Fibroblast of skin of left quadriceps (primary cell): ENCODE measurements at places on chromosomes 5 and 9.

GRCh38 chr9:98357921-98358535 is 102.6 kb upstream of the TBC1D2 start:
- DNase-seq, result no peak

GRCh38 chr5:39132128-39132447 is 57.9 kb upstream of the RICTOR start:
- DNase-seq, result no peak

DNA sequence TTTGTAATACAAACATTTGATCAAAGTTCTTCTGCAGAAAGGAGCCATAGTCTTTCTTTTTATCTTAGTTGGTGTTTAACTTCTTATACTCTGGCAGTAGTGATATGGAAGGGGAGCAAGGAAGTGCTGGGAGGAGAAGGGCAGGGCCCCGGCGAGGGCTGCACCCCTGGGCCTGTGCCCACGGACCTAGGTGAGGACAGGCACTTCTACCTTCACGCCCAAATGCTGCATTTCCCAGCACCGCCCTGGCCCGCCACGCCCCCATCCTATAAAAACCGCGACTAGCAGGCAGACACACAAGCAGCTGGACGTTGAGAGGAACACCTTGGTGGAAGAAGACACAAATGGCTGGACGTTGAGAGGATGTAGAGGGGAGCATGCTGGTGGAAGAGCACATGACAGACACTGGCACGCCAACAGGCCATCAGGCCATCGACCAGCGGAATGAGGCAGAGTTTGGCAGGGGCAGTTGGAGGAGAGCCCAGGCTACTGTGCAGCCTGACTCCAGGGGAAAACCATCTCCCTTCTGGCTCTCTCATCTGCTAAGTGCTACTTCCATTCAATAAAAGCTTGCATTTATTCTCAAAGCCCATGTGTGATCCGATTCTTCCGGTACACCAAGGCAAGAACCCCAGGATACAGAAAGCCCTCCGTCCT is 81.5 kb upstream of the C9orf72 start:
- DNase-seq, result no peak

GRCh38 chr5:140261403-140262171 is 41.3 kb downstream of the PFDN1 start:
- DNase-seq, result peak; percentile 24

DNA sequence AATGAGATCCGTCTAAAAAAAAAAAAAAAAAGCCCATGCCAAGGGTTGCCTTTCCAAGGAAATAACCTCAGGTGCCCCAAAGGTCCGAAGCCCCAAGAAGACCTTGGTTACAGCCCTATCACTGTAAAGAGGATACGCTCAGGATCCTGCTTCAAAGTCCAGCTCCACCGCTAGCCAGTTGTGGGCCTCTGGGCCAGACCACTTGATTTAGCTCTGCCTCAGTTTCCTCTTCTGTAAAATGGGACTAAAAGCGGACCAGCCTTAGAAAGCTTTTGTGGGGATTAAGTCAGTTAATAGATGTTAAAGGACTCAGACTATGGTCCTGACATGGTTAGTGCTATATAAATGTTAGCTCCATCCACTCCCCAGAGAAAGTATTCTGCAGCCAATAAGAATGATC is 48.7 kb upstream of the ORM1 start:
- no peak for DNase-seq

DNA sequence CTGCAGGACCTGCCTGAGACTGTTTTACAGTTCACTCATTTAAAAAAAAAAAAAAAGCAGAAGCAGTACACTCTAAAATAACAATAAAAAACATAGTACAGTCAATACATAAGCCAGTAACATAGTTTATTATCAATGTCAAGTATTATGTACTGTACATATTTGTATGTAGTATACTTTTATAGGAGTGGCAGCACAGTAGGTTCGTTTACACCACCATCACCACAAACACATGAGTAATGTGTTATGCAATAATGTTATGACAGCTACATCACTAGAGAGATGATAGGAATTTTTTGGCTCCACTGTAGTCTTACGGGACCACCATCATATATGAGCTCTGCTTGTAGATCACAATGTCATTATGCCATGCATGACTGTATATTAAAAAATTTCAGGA is 462.8 kb downstream of the ISL1 start:
- no peak for DNase-seq

- DNase-seq, result no peak
These were observed 6.2 kb downstream of the ARSI start for GRCh38 chr5:150296496-150296895.

DNA sequence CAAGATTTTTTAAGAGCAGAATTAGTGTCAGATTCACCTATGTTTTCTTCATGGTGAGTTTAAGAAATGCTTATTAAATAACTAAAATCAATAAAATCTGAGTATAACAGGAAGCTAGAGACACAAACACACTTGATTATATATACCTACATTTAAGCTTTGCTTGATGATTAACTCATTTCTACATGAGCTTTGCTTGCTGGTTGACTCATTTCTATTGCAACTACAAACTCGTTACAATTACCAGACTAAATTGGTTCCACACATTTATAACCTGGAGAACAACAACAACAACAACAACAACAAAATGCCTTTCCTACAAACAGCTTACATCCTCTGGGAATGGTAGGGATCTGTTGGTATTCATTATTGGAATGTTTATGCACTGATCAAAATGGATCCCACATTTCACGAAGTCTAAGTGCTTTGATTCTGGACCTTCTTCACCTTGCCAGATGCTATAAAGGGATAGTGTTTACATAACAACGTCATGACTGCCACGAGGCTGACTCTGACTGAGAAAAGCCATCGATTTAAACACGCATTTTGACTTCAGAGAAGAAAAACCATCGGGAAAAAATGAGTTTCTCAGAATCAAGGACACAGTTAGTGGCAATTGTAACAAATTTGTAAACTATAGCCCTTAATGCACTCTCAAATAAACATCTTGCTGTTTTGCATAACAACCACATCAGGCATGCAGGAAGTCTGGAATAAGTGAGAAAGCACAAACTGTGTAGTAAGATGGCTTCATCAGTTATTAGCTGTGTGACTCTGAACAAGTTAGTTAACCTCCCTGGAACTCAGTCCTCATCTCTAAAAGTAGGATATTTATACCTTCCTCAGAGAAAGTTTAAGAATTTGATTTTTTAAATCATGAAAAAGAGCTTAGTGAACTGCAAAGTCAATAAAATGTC is 49.8 kb downstream of the RASEF start:
- DNase-seq, result no peak

GRCh38 chr5:308672-309271 is 12.7 kb upstream of the AHRR start:
- DNase-seq, result no peak

- no peak for DNase-seq
These were observed 346.9 kb downstream of the GADD45G start for GRCh38 chr9:89951675-89952074.

DNA sequence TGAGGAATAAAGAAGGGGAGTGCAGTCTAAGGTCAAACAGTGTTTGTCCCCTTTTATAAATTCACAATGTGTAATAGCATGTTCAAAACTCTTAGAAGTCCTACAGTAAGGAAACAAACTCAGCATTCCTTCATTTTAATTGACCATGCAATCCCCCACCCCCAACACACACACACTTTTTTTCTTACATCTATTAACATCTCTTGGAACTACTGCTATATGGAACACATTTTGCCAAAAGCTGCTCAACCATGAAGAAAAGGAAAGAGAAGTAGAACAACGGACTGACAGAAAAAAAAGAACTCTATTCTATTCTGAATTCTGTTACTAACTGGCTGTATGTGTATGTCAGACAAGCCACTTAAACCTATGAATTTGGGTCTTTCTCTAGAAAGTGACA is 2.8 kb upstream of the CTNNAL1 start:
- no peak for DNase-seq

DNA sequence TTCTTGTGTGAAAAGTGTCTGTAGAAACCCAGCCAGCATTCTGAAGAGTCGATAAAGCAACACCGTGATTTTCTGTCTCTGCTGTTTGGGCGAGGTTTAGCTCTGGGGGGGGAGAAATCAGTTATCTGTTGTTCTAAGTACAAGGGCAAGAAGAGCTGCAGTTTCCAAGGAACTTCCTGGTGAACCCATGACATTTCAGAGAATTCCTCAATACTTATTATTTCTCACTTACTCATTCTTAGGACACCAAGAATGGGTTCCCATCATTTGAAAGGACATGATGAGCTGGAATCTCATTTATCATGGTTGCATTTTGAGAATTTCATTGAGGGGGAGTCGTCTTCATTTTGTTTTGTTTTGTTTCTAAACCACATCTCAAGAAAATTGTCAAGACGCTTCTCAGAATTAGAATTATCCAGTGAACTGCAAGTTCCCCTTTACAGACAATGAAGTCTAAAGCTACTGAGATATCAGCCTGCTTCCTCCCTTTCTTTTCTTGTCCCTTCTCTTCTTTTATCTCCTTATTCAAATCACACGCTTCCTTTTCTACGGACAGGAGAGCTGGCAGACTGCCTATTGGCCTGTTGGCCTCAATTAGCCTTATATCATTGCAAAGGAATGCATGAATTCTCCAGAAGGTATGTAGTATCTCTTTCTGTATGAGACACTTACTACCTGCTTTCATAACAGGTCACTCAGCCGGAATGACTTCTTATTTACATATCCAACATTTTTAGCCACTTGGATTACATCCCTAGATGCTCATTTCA is 53.7 kb downstream of the ZNF462 start:
- DNase-seq, result peak; percentile 72

DNA sequence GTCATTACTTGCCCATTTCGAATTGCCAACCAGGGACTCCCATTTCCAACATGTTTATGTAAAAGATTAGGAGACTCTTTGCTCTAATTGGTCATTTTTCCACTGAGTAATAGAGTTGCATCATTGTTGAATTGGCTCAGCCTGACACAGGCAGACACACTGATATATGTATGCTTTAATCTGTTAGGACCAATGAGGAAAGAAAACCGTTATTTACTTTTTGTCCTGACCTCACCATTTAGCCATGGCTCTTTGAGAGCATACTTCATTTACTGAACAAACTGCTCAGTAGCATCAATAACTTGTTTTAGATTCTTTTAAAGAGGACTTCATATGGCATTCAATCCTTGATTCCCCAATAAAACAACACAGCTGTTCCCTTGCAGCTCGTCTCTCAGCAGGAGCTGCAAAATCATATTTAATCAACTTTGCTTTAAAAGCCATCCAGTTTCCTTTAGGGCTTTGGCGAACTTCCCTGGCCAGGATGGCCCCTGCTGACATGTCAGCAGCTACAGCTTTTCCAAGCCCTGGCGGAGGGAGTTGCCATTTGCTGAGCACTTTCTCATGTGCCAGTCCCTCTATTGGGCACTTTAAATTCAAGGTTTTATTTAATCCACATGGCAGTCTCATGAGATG is 251.5 kb upstream of the TNC start:
- DNase-seq, result peak; percentile 50

- DNase-seq, result no peak
These were observed 60.8 kb downstream of the ANKRD33B start for GRCh38 chr5:10624679-10625078.

DNA sequence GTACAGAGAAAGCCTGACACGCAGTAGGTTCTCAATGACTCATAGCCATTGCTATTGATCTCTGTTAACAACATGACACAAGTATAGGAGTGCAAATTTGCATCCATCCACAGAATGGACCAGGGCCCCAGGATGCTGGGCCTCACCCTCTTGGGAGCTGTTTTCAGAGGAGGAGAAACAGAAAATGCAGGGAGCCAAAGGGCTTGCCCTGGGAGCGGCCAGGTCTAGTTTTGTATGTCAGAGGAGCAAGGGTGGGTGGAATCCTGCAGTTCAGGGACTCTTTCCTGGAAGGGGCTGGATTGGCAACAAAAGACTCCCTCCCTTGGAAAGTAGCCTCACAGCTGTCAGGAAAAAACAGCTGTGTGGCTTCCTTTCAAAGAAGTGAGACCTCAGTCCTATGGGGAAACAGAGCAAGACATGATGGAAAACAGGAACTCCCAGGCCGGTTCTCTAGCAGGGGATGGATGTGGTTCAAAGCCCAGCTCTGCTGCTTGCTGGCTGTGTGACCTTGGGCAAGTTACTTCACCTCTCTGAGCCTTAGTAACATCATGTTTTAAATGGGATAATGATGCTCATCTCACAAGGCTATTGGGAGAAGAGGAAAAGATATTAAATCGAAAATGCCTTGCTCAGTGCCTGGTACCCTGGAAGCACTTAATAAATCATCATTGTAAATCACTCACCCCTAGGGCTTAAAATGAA is 50.5 kb upstream of the SH3PXD2B start:
- DNase-seq, result no peak

GRCh38 chr5:113099822-113100221 is 123.2 kb downstream of the DCP2 start:
- no peak for DNase-seq

GRCh38 chr9:89277043-89277442 is 34.0 kb upstream of the CKS2 start:
- no peak for DNase-seq

GRCh38 chr9:13274886-13275641 is 4.4 kb downstream of the MPDZ start:
- no peak for DNase-seq

GRCh38 chr5:110478895-110479294 is 247.6 kb downstream of the TMEM232 start:
- peak; percentile 97 for DNase-seq

- no peak for DNase-seq
These were observed 19.7 kb downstream of the NDUFS6 start for GRCh38 chr5:1820926-1821325.

GRCh38 chr5:127186657-127187056 is 103.9 kb upstream of the MEGF10 start:
- DNase-seq, result no peak

GRCh38 chr5:61706751-61707150 is 374.7 kb downstream of the ZSWIM6 start:
- no peak for DNase-seq
